Frontal cortex (tissue), 4 donors: ENCODE measurements at places on chromosomes 6 and 20. TPM values are rescaled to one million over a fixed set of nuclear protein-coding genes. Genes with fewer than 3 reads are reported as not detected.

BPIFB4 gene
- not detected for total RNA-seq

GRM1 gene
- total RNA-seq = 14.3 TPM

CTSA gene
- 14.7 TPM for total RNA-seq

OR2J3 gene
- total RNA-seq = not detected

GSTA3 gene
- not detected for total RNA-seq

RUNX2 gene
- 0.41 TPM for total RNA-seq

EFCAB8 gene
- total RNA-seq = not detected
